SJSA1 (cell line): ENCODE measurements at places on chromosomes 6 and 20. TPM values are rescaled to one million over a fixed set of nuclear protein-coding genes. Genes with fewer than 3 reads are reported as not detected.

Gene EPPIN
- not detected in 2 replicates for total RNA-seq

DNA sequence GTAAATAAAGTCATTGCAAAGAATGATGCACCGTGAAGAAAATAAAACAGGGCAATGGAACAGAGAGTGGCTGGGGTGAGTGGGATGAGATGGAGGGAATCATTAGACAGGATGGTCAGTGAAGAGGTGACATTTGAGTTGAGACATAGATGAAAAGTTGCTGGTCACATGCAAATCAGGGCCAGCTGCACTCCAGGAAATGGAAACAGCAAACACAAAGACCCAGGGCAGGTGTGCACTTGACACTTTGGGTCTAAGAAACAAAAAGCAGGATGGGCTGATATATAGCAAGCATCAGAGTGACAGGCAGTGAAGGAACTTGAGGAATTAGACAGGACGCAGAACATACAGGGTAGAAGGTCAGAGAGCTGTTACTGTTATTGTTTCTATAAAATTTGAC, 171.5 kb upstream of the RIPOR2 start:
- H3K4me3 ChIP-seq: no peak overlapping the region
- H3K4me1 ChIP-seq: no peaks in the 10 kb centered on the region

DNA sequence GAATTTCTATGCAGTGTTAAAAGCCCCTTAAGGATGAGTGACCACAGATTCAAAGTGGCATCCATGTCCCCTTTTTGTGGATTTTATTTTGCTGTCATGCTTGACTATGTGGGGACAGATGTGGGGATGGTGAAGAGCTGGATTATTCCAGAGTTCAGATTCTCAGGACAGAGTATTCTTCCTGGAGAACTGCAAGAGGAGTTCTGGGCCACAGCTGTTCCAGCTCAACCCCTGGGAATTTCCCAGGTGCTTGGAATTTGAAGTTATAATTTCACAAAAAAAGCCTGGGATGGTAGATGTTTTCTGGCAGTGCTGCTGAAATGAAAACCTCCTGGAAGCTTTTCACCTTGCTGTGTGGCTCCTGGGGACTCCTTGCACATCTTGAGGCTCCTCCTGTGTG, 671.8 kb upstream of the MARCKS start:
- H3K4me3 ChIP-seq: no peak overlapping the region
- no peak overlapping the region for H3K27ac ChIP-seq
- DNase-seq: no peak
- H3K36me3 ChIP-seq: no peaks in the 10 kb centered on the region

DNA sequence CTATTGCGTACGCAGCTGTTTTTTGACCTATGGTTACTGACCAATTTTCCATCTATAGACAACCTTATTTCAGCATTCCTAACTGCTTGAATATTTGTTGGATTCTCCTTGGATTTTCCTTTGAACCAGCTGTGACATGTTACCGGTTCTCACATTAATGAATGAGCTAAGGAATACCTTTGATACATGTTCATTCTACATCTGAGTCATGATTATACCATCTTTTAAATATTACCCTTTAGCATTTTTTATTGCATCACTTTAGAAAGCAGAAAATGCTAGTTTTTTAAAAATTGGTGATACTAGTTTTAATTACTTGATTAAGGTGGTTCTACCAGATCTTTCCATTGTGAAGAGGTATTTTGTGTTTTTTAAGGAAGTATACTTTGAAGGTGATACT, 1.9 kb upstream of the IGF2R start:
- no peak overlapping the region for H3K4me3 ChIP-seq
- H3K4me1 ChIP-seq: peaks cover 16% of the 10 kb centered on the region
- no peaks in the 10 kb centered on the region for H3K27me3 ChIP-seq
- no peak overlapping the region for H3K27ac ChIP-seq
- no peak for DNase-seq
- H3K36me3 ChIP-seq: peaks cover 5% of the 10 kb centered on the region

- H3K27ac ChIP-seq: no peak overlapping the region
- no peak for DNase-seq
- H3K36me3 ChIP-seq: no peaks in the 10 kb centered on the region
- no peak overlapping the region for H3K4me3 ChIP-seq
Observed at GRCh38 chr6:66717801-66718200, 1010.8 kb upstream of the EYS start.

DNA sequence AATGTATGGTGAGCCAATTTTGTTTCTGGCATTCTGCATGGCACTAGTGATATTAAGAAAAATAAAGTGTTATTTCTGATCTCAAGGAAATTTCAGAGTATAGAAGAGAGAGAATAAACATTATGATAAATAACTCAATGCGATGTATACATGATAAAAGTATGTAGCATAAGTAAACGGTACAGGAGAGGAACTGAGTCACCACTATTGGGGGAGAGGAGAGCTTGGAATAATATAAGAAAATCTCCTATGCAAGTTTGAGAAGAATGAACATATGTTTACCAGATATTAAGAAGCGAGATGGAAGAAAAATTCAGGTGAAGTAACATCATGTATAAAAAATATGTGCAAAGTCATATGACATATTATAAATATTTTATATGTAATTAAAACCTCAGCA, 1230.3 kb upstream of the CITED2 start:
- no peak overlapping the region for H3K4me3 ChIP-seq
- DNase-seq: no peak
- H3K27me3 ChIP-seq: no peaks in the 10 kb centered on the region

GRCh38 chr20:2254333-2254732, 41.5 kb upstream of the TGM3 start:
- no peak overlapping the region for H3K4me3 ChIP-seq
- no peaks in the 10 kb centered on the region for H3K27me3 ChIP-seq
- no peaks in the 10 kb centered on the region for H3K36me3 ChIP-seq
- no peaks in the 10 kb centered on the region for H3K4me1 ChIP-seq
- no peak overlapping the region for H3K27ac ChIP-seq

- H3K36me3 ChIP-seq: no peaks in the 10 kb centered on the region
- no peak overlapping the region for H3K27ac ChIP-seq
- H3K4me3 ChIP-seq: no peak overlapping the region
- H3K27me3 ChIP-seq: no peaks in the 10 kb centered on the region
- H3K4me1 ChIP-seq: peaks cover 52% of the 10 kb centered on the region
Observed at GRCh38 chr6:2632368-2632767, 118.4 kb downstream of the MYLK4 start.

DNA sequence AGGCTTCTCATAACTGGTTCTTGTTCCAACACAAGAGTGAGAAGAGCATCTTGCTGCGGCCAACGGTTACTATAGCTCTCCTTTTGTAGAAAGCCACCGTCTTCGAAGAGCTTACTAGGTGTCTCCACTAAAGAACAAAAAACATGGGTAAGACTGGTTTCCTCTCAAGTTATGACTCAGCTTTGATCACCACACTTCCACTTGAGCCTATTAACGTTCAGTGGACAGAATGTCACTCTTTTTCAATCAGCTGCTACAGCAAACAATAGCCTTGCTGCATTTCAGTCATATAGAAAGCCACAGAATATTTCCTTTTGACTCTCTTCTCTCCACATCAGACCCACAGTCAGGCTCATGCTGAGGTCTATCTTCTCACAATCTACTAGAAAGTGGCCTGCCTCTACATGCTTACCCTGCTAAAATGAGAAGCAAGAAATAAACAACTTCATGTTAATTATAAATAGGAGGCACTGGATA, 243.5 kb upstream of the PREP start:
- H3K4me3 ChIP-seq: no peak overlapping the region
- H3K36me3 ChIP-seq: no peaks in the 10 kb centered on the region
- DNase-seq: no peak
- no peak overlapping the region for H3K27ac ChIP-seq
- no peaks in the 10 kb centered on the region for H3K27me3 ChIP-seq
- peaks cover 6% of the 10 kb centered on the region for H3K4me1 ChIP-seq

DNA sequence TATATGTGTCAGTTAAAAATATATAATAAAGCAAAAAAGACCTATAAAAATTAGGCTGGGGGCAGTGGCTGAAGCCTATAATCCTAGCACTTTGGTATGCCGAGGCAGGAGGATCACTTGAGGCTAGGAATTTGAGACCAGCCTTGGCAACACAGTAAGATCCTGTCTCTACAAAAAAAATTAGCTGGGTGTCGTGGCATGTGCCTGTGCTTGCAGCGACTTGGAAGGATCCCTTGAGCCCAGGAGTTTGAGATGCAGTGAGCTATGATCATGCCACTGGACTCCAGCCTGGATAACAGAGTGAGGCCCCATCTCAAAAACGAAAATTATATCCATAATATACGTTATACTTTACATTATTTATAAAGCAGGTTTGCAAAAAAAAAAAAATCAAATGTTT, 20.7 kb downstream of the TRDN start:
- H3K4me1 ChIP-seq: no peaks in the 10 kb centered on the region
- no peak overlapping the region for H3K4me3 ChIP-seq
- no peaks in the 10 kb centered on the region for H3K27me3 ChIP-seq

Gene DDO
- 0.53 TPM in 1 of 2 replicates, not detected in the other for total RNA-seq

DNA sequence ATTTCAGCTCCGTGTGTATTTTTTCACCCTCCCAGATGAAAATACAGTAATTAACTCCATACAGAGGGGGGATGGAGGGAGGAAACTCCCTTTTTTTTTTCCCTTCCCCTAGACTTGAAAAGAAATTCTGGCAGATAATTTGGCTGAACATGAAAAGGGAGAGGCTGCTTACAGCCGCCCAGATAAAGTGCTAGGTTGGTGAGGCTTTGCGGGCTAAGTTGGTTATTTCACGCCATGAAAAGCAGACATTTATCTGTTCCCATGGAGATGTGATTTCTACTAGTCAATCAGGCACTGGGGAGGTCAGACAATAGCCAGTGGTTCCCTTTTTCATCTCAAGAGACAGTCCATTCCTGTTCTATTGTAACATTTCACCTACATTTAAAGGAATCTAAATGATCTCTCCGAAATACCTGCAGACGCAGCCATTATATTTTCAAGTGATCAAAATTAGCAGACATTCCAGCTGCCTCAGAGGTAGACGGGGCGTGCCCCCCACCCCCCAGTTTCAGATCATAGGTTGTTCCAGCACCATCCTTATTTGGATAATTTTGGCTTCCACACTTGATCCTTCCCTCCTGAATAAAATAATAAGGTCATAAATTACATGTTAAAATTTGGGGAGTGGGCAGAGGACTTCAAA, 143.9 kb upstream of the ZNF217 start:
- H3K27me3 ChIP-seq: no peaks in the 10 kb centered on the region
- H3K4me3 ChIP-seq: no peak overlapping the region
- peak overlapping the region; percentile 83 for H3K27ac ChIP-seq

- H3K4me3 ChIP-seq: no peak overlapping the region
- H3K27me3 ChIP-seq: peaks cover 8% of the 10 kb centered on the region
- DNase-seq: no peak
- H3K27ac ChIP-seq: no peak overlapping the region
Observed at GRCh38 chr6:36273067-36273466, 3.2 kb downstream of the PNPLA1 start.

DNA sequence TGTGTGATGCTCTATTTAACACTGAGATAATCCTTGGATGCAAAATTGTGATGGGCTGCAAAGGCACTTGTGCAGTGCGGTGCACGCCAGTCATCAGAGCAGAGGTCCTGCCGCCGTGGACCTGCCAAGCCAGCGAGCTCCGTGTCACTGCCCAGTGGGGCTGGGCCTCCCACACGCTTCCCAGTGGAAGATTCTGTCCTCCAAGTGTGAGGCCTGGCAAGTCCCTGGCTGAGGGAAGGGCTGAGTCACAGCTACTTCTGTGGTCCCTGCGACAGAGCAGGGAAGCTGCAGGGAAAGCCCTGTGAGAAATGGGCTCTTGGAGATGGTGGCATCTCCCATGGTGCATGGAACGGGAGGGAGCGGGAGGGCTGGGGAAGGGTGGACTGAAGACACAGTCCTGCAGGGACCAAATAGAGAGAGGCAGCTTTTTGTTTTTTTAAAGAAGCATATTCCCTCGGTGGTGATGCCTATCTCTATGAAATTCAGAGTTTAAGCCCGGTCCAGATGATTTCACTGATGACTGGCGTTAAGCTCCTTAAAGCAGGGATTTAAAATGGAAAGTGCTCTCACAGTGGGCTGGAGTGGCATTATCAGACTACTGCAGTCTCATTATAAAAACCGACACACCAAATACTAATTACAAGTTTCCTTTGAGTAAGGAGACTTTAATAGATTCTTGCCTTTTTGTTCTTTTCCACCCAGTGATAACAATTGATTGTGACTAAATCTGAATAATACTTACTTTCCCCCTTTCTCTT, 413.7 kb downstream of the QKI start:
- no peaks in the 10 kb centered on the region for H3K4me1 ChIP-seq
- no peaks in the 10 kb centered on the region for H3K36me3 ChIP-seq
- H3K4me3 ChIP-seq: no peak overlapping the region
- no peaks in the 10 kb centered on the region for H3K27me3 ChIP-seq
- H3K27ac ChIP-seq: no peak overlapping the region
- no peak for DNase-seq

Gene GGT7
- total RNA-seq: 1.5 and 3.9 TPM in 2 replicates

GRCh38 chr20:13936781-13937576, 53.4 kb downstream of the SEL1L2 start:
- H3K36me3 ChIP-seq: no peaks in the 10 kb centered on the region
- H3K27ac ChIP-seq: no peak overlapping the region
- H3K27me3 ChIP-seq: no peaks in the 10 kb centered on the region
- H3K4me3 ChIP-seq: no peak overlapping the region
- DNase-seq: no peak

Gene ZNF335
- total RNA-seq: 8.1 and 12.2 TPM in 2 replicates
